ENCODE measurements at places on chromosomes 11 and 22.

GRCh38 chr11:47071791-47072261 lies 104.9 kb downstream of the ARFGAP2 start:
- DNase-seq = no peak

DNA sequence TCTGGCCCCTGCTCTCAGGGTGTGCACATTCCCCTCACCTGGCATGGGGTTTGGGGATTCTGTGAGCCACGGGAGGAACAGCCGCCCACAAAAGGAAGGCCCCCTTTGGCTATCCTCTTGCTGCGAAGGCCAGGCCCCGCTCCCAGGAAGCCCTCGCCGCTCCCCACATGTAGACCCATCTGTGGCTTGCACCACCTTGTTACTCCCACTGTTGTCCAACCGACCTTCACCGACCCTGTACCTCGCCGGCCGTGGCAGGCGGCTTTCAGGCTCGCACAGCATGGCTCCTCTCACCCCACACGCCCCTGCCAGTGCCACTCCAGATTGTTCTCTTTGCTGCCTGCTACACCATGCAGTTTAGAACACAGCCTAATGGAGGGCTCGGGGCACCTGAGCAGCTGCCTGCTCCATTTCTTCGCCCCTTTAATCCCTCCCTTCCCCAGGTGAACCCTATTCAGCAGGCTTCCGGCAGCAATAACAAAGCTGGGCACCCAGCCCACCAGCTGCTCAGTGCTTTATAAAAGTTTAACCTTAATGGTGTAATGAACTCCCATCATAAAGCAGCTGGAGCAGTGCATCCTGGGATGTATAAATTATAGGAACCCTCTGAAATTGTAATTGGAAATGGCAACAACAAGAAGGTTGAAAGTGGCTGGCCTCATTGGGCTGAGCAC lies 10.7 kb downstream of the DAGLA start:
- no peak for DNase-seq

GRCh38 chr11:57240757-57241156 lies 3.7 kb upstream of the APLNR start:
- DNase-seq = no peak

GRCh38 chr11:126332221-126332711 lies 23.2 kb upstream of the ST3GAL4 start:
- DNase-seq = no peak

DNA sequence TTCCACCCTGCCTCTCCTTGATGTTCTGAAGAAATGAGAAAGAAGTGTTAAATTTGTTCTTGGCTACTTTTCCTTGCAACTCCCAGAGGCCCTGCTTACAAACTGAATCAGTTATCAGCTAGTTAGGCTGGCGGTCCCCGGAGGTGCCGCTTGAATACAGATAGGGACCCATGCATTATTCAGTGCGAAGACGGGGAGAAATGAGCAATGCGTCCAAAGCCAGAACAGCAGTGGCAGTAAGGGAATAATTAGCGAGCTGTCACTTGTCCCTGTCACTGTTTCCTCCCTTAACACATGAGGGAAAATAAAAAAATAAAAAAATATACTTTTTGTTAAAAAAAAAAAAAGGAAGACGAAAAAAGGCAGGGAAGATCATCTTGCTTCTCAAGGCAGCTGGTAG lies 528.1 kb downstream of the MN1 start:
- no peak for DNase-seq

DNA sequence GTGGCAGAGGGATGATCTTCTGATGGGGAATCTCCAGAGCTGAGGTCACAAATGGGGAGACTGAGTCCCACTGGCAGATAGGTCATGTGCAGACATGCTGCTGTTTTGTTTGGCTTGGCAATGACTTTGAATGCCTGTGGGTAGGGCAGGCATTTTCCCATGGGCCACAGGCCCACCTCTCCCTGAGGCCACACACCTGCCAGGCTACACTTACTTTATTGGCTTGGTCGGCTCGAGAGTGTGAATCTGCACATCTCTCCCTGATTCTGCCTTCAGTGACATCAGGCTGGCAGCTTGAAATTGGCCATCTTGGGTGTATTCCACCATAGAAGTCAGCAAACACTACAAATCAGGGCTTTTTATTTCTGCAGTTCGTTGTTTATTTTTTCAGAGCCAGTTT lies 91.5 kb downstream of the GRIK4 start:
- no peak for DNase-seq

GRCh38 chr11:97290464-97291041 lies 900.7 kb downstream of the JRKL start:
- DNase-seq = no peak

DNA sequence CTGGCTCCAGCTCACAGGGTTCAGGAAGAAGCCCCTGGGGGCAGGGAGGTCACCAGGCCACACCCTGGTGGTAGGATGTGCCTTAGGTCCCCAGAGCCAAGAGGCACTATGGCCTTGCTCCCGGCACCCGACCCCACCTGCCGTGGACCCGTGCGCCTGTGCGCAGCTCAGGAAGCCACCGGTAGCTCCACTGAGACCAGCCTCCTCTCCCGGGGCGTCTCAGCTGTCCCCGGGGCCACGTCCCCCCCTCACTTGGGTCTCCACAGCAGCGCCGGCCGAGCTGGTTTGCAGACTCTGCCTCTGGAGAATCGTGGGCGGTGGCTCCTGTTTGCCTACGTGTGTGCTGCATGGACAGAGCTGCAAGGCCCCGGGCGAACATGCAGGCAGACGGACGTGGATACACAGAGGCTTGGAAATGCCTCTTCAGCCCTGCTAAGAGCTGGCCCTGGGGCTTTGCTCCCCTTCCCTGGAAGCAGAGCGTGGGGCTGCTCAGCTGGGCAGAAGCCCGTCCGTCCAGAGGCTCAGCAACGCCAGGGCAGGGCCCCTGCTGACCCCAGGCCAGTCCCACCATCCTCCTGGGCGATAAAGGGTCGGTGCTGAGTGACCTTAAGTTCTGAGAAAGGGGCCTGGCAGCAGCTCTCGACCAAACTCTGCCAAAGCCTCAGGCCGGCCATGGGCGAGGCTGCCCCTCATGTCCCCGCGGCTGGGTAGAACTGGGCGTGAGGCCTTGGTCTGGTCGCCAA lies 15.3 kb upstream of the MUC5B start:
- no peak for DNase-seq

- DNase-seq = peak; percentile 80
Measured at GRCh38 chr11:69450064-69450856, 31.2 kb upstream of the LINC01488 start.

DNA sequence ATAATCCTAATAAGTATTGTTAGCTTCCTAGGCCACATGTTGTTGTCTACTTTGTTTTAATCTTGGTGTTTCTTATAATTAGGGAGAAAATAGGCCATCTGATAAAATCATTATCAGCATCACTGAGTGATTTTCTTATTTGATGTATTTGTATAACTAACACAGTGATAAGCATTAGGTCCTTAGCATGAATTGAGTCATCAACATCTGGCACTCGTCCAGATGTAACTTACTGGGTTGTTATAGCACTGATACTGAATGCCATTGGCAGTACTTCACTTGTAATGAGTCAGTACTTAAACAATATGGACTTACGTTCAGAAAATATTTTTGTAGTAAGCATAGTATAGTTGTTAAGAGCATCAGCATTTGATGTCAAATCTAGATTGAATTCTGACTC lies 16.2 kb downstream of the API5 start:
- DNase-seq = peak; percentile 96

GRCh38 chr11:870418-870817 lies 27.8 kb downstream of the TSPAN4 start:
- DNase-seq = no peak

GRCh38 chr22:46066691-46067090 lies 83.6 kb upstream of the PPARA start:
- DNase-seq = no peak

All from kidney capillary endothelial cell (primary cell).